Pons (tissue), 1 donor: ENCODE measurements at places on chromosomes 2 and 18.

DNA sequence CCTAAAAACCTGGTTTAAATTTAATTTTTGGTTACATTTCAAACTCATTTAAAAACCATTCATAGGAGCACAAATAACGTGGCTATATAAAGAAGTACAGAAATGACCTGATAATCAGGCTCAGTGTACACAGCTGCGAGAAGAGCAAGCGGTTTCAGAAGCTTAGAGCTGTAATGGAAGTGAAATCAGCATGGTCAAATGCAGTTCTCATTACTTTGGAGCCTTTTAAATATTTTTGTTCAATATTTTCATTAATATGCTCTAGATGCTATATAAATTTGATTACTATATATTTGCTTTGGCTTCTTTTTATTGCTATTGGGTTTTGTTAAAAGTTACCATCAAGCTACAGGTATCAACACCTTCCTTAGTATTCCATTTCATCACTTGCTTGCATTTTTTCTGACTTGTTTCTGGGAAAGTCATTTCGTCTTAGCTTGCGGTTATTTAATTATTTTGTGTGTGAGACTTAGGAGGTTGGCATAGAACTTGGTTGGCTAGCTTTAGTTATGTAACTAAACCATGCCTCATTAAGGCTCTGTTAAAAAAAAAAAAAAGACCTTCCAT is 58.7 kb downstream of the AFTPH start:
- no peak for DNase-seq

DNA sequence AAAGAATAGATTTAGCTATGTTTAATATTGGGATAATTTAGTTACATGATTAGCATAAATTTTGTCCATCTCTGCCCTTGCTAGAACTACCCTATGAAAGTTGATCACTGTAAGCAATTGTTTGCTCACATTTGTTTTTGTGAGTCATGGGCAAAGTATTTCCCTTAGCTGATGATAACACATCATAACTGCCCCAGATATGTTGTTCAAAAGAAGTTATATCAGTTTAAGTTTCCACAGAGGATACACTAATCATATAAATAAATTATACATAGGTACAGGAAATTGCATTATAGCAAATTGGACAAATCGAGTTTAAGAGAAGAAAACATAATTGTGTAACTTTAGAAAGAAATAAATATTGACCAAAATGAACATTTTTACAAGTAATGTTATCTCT is 223.2 kb upstream of the PIK3C3 start:
- no peak for DNase-seq

DNA sequence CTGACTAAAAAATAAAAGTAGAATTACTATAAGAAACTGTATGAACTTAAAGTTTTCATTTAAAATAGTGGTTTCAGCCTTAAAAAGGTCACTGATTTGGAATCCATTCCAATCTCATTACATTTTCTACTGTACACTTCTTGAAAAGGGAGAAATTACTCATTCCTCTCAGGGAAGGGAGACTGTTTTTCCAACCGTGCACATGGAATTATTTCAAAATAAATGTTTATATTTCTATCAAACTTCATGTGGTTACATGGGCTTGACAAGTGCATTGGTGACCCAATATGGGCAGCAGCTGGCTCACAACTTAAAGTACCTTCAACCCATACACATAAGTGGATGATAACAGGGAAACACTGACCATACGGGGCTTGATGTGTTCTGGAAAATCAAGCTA is 324.5 kb upstream of the THUMPD2 start:
- DNase-seq, result no peak

GRCh38 chr18:34448662-34449061 is 223.9 kb upstream of the NOL4 start:
- no peak for DNase-seq

GRCh38 chr18:24344509-24344908 is 53.1 kb downstream of the OSBPL1A start:
- no peak for DNase-seq

GRCh38 chr2:118122594-118123281 is 34.5 kb downstream of the INSIG2 start:
- peak; percentile 31 for DNase-seq

GRCh38 chr18:37913051-37913450 is 347.5 kb upstream of the CELF4 start:
- no peak for DNase-seq

DNA sequence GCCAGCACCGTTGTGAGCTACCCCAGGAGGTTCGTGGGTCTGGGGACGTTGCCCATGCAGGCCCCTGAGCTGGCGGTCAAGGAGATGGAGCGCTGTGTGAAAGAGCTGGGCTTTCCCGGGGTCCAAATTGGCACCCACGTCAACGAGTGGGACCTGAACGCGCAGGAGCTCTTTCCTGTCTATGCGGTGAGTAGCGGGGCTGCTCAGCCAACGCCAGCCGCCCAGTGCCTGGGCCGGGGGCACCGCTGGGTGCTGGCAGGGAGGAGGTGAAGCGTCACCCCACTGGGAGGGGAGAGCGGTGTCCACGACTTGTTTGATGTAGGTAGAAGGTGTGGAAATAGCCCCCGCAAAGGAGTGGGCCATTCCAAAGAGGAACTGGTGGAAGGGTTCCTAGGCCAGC is 25.0 kb downstream of the ACMSD start:
- DNase-seq, result no peak

DNA sequence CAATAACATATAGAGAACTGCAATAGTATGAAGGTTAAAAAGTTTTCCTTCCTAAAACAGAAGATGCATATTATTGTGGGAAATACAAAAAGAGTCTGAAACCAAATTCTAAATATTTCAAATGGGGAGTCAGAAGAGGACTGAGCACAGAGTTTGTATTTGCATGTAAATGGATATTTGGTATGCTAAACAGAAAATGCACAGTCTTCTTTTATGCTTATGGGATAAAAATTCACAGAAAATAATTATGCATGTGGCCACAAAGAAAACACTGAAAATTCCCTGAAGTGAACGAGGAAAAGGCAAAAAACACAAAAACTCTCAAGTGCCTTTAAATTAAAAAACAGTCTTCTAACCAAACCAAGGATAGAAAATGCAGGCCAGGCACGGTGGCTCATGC is 142.7 kb downstream of the NCKAP5 start:
- no peak for DNase-seq
